ENCODE measurements at places on chromosomes 5 and 9. TPM values are rescaled to one million over a fixed set of nuclear protein-coding genes. Genes with fewer than 3 reads are reported as not detected.

The FGF10 gene
- 0.99 TPM for total RNA-seq

DNA sequence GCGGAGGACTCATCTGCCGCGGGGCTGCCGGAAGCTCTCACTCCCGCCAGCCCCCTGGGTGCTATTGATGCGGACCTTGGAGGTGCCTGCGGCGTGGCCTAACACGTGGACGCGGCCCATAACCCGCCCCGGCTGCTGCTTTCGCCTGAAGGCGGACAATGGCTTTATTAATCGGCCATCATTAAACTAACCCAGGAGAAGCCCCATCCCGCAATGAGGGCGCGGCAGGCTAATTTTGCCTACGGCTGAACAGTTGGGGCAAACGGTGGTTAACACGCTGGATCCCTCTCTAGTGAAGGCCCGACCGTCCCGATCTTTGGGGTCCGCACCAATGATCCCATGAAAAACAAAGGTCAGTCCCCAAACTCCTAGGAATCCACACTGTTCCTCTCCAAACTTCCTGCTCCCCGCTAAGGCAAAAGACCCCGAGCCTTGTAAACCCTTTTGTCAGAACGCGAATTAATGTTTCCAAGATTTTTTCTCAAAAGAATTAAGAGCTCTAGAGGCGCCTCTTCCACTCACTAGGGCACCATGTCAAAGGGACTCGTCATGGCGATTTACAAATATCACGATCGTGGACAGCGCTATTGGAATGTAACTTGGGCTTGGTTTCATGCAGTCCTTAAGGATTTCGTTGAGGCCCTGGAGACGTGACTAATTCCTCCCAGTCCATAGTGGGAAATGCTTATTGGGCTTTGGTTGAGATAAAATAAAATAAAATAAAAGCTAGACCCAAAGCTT is 193.1 kb downstream of the MEF2C start:
- no peak overlapping the region for H3K4me3 ChIP-seq
- DNase-seq = no peak

DNA sequence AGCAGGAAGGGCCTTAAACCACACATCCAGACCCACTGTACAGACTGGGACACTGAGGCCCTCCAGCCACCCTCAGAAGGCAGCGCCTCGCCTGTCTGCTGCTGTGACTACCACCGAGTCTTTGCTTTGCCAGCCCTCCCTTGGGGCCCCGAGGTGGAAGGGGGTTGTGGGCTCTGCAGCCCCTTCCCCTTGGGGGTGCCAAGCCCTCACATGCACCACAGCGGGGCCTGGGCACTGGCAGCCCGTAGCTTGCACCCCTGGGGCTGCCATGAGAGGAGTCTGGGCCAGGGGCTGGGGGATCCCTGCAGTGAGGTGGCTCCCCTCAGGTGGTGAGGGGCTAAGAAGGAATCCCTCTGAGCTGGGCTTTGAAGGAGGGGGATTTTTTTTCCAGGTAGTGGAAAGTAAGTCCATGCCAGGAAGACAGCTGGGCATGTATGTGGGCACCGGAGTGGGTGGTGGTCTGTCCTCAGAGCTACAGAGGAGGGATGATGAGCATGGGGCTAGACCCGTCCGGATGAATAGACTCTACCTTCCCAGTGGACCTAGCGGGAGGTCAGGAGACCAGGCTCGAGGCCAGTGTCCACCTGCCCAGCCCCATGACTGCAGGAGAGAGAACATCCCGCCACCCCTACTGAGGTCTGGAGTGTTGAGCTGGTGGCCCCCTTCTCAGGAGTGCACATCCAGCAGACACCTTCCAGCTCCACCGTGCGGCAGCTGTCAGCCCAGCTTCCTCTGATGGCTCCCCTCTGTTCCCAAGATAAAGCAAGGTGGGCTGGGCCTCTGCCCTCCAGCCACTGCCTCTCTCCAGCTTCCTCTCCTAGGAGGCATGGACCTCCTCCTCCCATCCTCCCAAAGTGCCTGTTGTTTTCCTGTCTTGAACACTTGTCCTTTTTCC is 15.9 kb downstream of the FLT4 start:
- H3K27me3 ChIP-seq = no peaks in the 10 kb centered on the region
- DNase-seq = no peak
- no peaks in the 10 kb centered on the region for H3K36me3 ChIP-seq

The SPINK5 gene
- 3.4 TPM for total RNA-seq

The CEP72 gene
- total RNA-seq = 6.0 TPM

GRCh38 chr9:65420771-65421170 is 135.8 kb upstream of the FOXD4L5 start:
- DNase-seq = no peak
- no peak overlapping the region for H3K27ac ChIP-seq
- no peaks in the 10 kb centered on the region for H3K36me3 ChIP-seq
- no peaks in the 10 kb centered on the region for H3K27me3 ChIP-seq

GRCh38 chr9:137149363-137149762 is 10.4 kb downstream of the GRIN1 start:
- H3K4me1 ChIP-seq = no peaks in the 10 kb centered on the region
- H3K36me3 ChIP-seq = no peaks in the 10 kb centered on the region
- no peak overlapping the region for H3K4me3 ChIP-seq
- peaks cover 44% of the 10 kb centered on the region for H3K27me3 ChIP-seq
- H3K27ac ChIP-seq = no peak overlapping the region
- DNase-seq = no peak

- H3K27me3 ChIP-seq = peaks cover 13% of the 10 kb centered on the region
- H3K27ac ChIP-seq = no peak overlapping the region
- DNase-seq = no peak
- no peaks in the 10 kb centered on the region for H3K4me1 ChIP-seq
- H3K4me3 ChIP-seq = no peak overlapping the region
Measured at GRCh38 chr9:2628919-2629318, 7.3 kb downstream of the VLDLR start.

DNA sequence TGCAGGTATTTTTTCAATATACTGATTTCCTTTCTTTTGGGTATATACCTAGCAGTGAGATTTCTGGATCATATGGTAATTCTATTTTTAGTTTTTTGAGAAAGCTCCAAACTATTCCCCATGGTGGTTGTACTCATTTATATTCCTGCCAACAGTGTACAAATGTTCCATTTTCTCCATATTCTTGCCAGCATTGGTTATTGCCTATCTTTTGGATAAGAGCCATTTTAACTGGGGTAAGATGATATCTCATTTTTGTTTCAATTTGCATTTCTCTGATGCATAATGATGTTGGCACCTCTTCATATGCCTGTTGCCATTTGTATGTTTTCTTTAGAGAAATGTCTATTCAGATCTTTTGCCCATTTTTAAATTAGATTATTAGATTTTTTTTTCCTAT is 85.6 kb upstream of the FST start:
- no peaks in the 10 kb centered on the region for H3K36me3 ChIP-seq
- no peaks in the 10 kb centered on the region for H3K27me3 ChIP-seq
- H3K4me3 ChIP-seq = no peak overlapping the region
- H3K4me1 ChIP-seq = no peaks in the 10 kb centered on the region
- no peak overlapping the region for H3K27ac ChIP-seq

The ZNG1E gene
- 33.1 TPM for total RNA-seq

GRCh38 chr9:94867281-94867841 is 140.9 kb downstream of the AOPEP start:
- peaks cover 10% of the 10 kb centered on the region for H3K4me1 ChIP-seq
- no peak overlapping the region for H3K4me3 ChIP-seq
- no peaks in the 10 kb centered on the region for H3K27me3 ChIP-seq
- no peaks in the 10 kb centered on the region for H3K36me3 ChIP-seq
- no peak for DNase-seq
- H3K27ac ChIP-seq = no peak overlapping the region

GRCh38 chr5:74321326-74321725 is 319.2 kb downstream of the ENC1 start:
- no peaks in the 10 kb centered on the region for H3K27me3 ChIP-seq
- H3K36me3 ChIP-seq = no peaks in the 10 kb centered on the region
- H3K27ac ChIP-seq = no peak overlapping the region
- no peak for DNase-seq

- H3K4me3 ChIP-seq = no peak overlapping the region
- no peaks in the 10 kb centered on the region for H3K27me3 ChIP-seq
- no peak for DNase-seq
- peaks cover 13% of the 10 kb centered on the region for H3K36me3 ChIP-seq
Measured at GRCh38 chr5:144162686-144163085, 7.8 kb downstream of the YIPF5 start.

The ZNF454 gene
- total RNA-seq = 0.61 TPM

DNA sequence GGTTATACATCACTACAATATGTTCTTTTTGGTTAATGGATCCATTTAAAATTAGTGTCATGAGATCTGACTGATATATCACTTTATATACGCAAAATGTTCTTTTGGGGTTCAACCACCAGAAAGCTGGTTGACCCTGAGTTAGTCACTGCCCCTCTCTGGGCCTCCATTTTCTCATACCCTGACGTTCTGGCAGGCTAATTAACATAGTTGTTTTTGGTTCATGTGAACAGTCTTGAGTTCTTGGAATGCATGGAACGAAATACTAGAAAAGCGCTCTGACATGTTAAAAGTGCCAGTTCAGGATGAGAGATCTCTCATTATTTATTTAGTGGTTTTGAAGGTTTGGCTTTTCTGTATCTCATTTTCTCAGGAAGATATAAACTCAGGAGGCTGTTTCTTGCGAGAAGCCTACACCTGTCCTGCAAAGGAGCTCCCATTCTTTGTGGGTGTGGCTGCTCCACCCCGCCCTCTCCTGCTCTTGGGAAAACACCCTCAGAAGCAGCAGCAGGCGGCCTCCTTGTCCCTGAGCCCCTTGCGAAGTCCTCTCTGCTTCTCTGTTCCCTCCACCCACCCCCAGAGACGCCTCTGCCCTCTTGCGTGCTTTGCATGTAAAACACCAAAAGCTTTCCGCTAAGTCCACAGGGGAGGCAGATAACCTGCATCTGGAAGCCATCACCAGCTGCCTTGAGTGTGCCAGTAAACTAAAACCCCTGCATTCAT is 302.4 kb upstream of the PANK3 start:
- peaks cover 22% of the 10 kb centered on the region for H3K4me1 ChIP-seq
- H3K27me3 ChIP-seq = no peaks in the 10 kb centered on the region
- H3K36me3 ChIP-seq = no peaks in the 10 kb centered on the region

- no peak for DNase-seq
- H3K4me3 ChIP-seq = no peak overlapping the region
- no peaks in the 10 kb centered on the region for H3K27me3 ChIP-seq
- H3K36me3 ChIP-seq = no peaks in the 10 kb centered on the region
- H3K4me1 ChIP-seq = no peaks in the 10 kb centered on the region
Measured at GRCh38 chr5:105218018-105218417, 1655.4 kb upstream of the NUDT12 start.

DNA sequence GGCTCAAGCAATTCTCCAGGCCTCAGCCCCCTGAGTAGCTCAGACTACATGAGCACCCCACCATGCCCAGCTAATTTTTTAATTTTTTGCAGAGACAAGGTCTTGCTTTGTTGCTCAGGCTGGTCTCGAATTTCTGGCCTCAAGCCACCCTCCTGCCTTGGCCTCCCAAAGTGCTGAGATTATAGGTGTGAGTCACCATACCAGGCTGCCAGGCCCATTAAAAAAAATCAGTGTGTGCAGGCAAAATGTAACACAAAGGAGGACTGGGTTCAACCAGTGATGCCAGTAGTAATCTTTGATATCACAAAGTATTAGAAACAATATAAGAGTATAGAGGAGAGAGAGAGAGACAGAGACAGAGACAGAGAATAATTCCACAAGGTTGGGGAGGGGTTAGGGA is 322.7 kb downstream of the MSX2 start:
- no peak overlapping the region for H3K4me3 ChIP-seq
- DNase-seq = no peak
- H3K36me3 ChIP-seq = no peaks in the 10 kb centered on the region

GRCh38 chr5:10233505-10233904 is 16.2 kb downstream of the ATPSCKMT start:
- H3K27ac ChIP-seq = no peak overlapping the region
- no peak overlapping the region for H3K4me3 ChIP-seq
- no peaks in the 10 kb centered on the region for H3K4me1 ChIP-seq

DNA sequence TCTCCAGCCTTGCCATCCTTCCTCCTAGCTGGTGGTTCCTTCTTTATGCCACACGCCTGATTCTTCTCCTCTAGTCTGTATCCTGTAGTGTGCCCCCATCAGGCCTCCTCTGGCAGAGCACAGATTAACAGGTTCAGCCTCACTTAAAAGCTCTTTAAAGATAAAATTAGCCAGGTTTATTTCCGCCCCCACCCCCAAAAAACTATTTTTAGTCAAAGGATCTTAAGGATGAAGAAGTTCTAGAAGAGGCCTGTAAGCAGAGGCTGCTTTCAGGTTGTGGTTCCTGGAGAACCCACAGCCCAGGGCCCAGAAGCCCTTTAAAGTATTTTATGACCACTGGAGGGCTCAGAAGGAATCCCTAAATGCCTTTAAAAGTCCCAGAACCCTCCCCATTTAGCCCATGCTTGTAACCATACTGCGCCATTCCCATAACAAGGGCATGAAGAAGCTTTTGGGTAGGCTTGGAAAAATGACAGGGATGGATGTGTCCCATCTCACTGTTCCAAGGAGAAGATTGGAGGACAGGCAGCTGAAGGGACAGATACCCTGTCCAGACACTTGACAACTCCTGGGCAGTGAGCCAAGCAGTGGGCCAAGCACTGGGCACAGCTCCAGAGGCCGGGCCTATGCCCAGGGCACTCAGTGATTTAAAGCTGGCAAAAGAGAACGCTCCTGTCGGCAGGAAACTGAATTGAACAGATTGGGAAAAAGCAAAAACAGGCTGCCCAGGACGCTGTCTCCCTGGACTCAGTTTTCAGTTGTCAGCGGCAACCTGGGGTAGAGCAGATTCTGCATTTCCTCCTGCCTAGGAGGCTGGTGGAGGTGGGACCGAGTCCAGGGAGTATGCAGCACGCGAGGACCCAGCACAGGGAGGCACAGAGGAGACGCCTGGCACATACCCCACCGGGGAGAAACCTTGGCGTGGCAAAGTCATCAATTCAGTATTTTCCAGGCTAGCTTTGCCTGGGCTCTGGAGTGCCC is 106.3 kb upstream of the SSBP2 start:
- H3K36me3 ChIP-seq = no peaks in the 10 kb centered on the region
- H3K27me3 ChIP-seq = no peaks in the 10 kb centered on the region
- no peak overlapping the region for H3K4me3 ChIP-seq
- no peak for DNase-seq

The ADAMTS12 gene
- total RNA-seq = 1.6 TPM

DNA sequence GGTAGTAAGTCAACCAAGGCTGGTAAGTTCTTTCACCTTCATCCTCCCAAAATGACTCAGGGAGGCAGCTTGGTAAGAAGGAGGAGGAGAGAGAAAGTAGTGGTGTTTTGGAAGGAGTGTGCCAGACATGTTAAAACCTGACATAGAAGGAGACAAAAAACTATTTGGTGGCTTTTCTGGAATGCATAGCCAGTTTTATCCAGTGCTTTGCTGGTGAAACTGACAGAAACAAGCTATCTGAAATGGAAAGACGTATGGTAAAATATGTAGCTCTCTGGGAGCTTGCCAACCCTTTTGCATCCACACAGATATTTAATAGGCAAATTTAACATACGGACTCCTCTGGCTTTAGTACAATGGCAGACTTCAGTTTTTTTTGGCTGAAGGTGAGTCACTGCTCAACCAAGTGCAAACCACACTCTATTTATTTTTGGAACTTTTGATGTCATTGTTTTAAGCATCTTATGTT is 45.4 kb downstream of the RAB14 start:
- peaks cover 3% of the 10 kb centered on the region for H3K4me1 ChIP-seq
- no peak overlapping the region for H3K4me3 ChIP-seq
- DNase-seq = no peak
- peaks cover 50% of the 10 kb centered on the region for H3K36me3 ChIP-seq

Data from thymus (tissue), 14 donors.